ENCODE measurements at places on chromosomes 2 and 18.

DNA sequence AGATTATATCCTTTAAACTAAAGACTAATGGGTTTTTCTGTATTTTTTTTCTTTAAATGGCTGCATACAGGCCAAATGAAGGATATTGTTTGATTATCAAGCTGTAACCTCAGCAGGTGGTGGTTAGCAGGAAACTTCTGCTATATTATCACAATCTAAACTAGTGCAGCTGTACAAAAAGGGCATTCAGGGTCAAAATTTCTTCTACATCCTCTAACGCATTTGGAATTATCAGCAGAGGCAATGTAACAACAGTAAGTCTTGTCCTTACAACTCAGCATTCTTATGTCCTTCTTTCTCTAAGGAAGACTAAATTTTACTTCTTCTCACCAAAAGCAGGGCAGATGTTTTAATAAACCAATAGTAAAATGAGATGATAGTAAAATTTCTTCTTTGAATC, 135.8 kb upstream of the FN1 start:
- no peak for DNase-seq

DNA sequence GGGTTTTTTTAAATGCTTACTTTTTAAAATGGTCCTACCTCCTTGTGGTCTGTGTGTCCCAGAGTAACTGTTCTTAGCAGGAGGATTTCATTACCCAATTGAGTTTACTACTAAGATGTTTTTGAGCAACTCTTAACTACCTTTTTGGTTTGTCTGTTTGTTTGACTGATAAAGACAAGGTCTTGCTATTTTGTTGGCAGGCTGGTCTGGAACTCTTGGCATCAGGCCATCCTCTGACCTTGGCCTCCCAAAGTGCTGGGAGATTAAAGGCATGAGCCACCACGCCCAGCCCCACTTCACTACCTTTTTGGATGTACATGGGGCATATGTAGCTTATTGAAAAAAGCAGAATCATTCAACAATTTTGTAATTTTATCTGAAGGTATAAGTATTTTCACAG, 14.9 kb downstream of the MRPS9 start:
- no peak for DNase-seq

GRCh38 chr2:25341011-25341727, 556 bp downstream of the DNMT3A start:
- no peak for DNase-seq

DNA sequence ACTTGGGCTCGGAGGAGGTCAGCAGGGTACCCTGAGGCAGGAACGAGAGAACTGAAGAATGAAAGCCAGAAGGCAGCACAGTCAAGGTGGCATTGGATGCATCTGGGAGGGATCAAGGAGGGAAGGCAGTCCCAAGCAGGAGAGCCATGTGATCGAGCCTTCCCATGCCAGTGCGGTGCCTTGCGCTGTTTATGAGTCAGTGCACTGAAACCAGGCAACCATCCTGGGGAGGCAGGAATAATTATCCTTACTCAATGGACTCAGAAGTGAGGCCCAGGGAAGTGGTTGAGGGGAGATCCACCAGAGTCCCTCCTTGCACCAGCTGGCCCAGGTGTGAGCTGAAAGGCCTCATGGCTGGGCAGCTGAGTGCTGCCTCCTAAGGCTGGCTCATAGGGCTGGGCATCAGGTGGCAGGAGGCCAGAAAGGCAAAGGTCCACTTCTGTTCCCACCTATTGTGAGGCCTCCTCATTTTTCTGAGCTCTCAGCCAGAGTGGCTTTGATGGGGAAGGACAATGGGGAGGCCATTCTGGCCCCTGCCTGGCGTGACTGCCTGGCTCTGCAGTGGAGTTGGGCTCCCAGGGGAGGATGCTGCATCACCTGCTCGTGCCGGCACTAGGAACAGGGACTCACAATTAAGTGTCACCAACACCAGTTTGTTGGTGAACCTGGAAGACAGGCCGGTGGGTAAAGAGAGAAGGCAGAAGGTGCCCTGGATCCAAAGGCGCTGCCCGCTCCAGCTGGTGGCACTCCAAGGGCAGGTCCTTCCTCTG, 82.3 kb downstream of the TFCP2L1 start:
- DNase-seq: no peak
